ENCODE measurements at places on chromosomes 1 and 21. TPM values are rescaled to one million over a fixed set of nuclear protein-coding genes. Genes with fewer than 3 reads are reported as not detected.

GRCh38 chr1:161933592-161934588 is 89.8 kb downstream of the OLFML2B start:
- no peaks in the 10 kb centered on the region for H3K27me3 ChIP-seq
- DNase-seq = no peak
- no peak overlapping the region for H3K27ac ChIP-seq
- H3K4me1 ChIP-seq = no peaks in the 10 kb centered on the region
- H3K36me3 ChIP-seq = peaks cover 4% of the 10 kb centered on the region
- H3K4me3 ChIP-seq = no peak overlapping the region

- no peak for DNase-seq
- H3K4me3 ChIP-seq = no peak overlapping the region
- H3K36me3 ChIP-seq = no peaks in the 10 kb centered on the region
- H3K4me1 ChIP-seq = no peaks in the 10 kb centered on the region
- peaks cover 24% of the 10 kb centered on the region for H3K27me3 ChIP-seq
Observed at GRCh38 chr1:47478090-47478489, 40.2 kb downstream of the FOXD2 start.

DNA sequence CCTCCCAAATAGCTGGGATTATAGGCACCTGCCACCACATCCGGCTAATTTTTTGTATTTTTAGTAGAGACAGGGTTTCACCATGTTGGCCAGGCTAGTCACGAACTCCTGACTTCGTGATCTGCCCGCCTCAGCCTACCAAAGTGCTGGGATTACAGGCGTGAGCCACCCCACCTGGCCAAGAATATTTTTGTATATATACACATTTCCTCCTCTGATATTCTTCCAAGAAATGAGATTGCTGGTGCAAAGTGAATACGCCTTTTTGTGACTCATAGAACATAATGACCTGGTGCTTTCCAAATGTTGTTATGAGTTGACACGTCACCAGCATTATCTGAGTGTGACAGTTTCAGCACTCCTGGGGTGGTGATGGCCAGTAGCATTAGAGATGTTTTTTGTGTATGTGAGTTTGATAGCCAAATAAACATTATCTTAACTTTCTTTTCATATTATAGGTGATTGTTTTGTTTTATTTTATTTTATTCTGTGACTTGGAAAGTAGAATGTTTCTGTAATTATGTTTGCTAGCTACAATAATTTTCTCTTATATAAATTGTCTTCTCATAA is 54.9 kb downstream of the KCNK1 start:
- H3K27me3 ChIP-seq = no peaks in the 10 kb centered on the region
- peak overlapping the region; percentile 72 for H3K27ac ChIP-seq
- H3K4me3 ChIP-seq = no peak overlapping the region
- DNase-seq = peak; percentile 86

- H3K36me3 ChIP-seq = no peaks in the 10 kb centered on the region
- no peak for DNase-seq
- H3K27ac ChIP-seq = no peak overlapping the region
- H3K27me3 ChIP-seq = peaks cover 48% of the 10 kb centered on the region
- H3K4me1 ChIP-seq = no peaks in the 10 kb centered on the region
Observed at GRCh38 chr1:205030241-205030640, 12.8 kb upstream of the CNTN2 start.

GRCh38 chr1:168340781-168341482 is 60.3 kb downstream of the TBX19 start:
- no peak overlapping the region for H3K4me3 ChIP-seq
- peak; percentile 24 for DNase-seq
- no peaks in the 10 kb centered on the region for H3K27me3 ChIP-seq
- 0 out of 3 replicates have a peak overlapping the region, but pooled peaks have one; percentile 4 for H3K27ac ChIP-seq
- peaks cover 3% of the 10 kb centered on the region for H3K4me1 ChIP-seq

GRCh38 chr1:202016811-202017748 is 6.7 kb downstream of the ELF3 start:
- H3K4me3 ChIP-seq = no peak overlapping the region
- H3K27me3 ChIP-seq = peaks cover 9% of the 10 kb centered on the region
- peaks cover 22% of the 10 kb centered on the region for H3K4me1 ChIP-seq
- H3K27ac ChIP-seq = no peak overlapping the region
- H3K36me3 ChIP-seq = no peaks in the 10 kb centered on the region

DNA sequence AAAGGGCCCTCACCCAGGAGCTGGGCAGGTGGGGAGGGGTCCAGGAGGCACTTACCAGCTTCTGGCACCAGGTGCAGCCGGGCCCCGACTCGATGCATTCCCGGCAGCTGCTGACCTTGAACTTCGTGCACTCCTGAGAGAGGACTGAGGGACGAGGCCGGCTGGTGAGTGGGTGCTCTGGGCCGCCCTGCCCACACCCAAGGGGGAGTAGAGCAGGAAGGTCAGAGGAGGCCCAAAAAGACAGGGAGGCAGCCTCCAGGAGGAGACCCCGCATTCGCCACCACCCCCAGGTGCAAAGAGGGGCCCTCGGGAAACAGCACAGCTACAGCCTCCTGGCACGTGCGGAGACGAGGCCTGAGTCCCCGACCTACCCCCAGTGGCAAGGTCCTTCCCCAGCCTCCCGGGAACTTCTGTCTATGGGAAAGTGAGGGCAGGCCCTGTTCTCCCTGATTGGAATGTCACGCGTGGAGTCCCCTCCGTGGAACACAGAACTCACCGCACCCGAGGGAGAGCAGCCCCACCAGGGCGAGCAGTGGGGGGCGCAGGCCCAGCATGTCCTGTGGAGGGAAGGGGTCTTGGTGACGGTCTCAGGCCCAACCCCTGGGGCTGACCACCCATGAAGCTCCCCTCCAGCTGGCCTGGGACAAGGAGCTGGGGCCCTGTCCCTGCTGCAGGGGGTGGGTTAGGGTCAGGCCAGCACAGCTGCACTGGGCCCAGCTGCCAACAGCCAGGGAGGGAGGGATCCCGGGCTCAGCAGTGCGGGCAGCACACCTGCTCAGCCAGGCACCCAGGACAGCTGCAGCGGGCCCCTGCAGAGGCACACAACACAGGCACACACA is 10.3 kb downstream of the ITGB2 start:
- peaks cover 62% of the 10 kb centered on the region for H3K4me1 ChIP-seq
- DNase-seq = no peak
- no peaks in the 10 kb centered on the region for H3K36me3 ChIP-seq

DNA sequence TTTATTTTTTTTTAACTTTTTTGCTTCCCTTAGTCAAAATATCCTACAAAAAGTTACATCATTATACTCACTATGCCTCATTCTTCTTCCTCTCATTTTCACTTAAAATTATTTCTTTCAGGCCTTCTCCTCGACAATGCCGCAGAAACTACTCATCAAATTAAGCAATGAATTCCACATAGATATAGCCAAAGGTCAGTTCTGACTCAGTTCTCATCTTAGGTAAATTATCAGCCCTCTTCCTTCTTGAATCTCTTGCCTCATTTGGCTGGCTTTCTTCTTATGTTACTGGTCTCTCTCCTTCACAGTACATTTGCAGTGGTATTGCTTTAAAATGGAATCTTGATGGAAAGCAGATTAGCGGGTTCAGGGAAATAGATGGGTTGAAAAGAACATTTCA is 260.7 kb upstream of the BRINP3 start:
- no peaks in the 10 kb centered on the region for H3K27me3 ChIP-seq
- no peak overlapping the region for H3K27ac ChIP-seq
- H3K4me3 ChIP-seq = no peak overlapping the region
- no peak for DNase-seq
- no peaks in the 10 kb centered on the region for H3K4me1 ChIP-seq
- no peaks in the 10 kb centered on the region for H3K36me3 ChIP-seq

DNA sequence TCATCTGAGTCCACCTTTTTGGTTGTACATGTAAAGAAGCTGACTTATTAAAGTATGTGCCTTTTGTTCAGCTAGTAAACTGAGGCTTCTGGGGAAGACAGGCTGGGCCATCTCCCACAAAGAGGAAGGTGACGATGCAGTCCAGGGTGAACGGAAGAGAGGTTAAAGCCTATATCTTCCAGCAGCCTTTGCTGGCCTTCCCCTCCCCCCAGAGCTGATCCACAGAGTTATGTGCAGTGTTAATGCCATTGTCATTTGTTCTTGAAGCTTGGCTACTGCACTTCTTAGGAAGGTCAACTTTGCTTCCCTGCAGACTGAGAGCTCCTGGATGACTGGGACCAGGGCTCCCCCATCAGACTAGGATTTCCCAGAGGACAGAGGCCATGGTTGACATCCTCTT is 2.2 kb downstream of the SLC30A2 start:
- H3K27ac ChIP-seq = peak overlapping the region; percentile 19
- peak; percentile 38 for DNase-seq
- H3K36me3 ChIP-seq = no peaks in the 10 kb centered on the region
- H3K27me3 ChIP-seq = no peaks in the 10 kb centered on the region
- peaks cover 22% of the 10 kb centered on the region for H3K4me1 ChIP-seq

Gene FAM151A
- total RNA-seq = not detected

Gene PKNOX1
- 14.9 TPM for total RNA-seq

Gene MAD2L2
- total RNA-seq = 212 TPM

Gene MIXL1
- not detected for total RNA-seq

Data from K562 (cell line).